ENCODE measurements at places on chromosomes 5 and 9.

DNA sequence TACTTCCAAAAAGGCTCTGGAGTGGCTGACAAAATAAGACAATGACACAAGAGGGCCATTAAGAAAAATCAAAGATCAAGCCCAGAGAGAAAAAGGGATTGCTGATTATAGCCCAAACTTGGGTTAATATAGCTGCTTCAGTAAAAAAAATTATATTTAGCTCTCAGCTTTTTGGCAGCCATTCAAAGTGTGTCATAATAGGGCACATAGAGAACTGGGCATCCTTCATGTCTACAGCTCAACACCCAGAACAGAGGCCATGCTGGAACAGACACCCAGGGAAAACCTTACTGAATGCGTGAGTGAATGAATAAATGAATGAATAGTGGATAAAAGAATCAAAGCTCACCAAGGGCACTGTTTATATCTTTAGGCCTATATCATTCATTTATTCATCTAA is 110.1 kb downstream of the SLIT3 start:
- DNase-seq, result no peak

GRCh38 chr5:172417983-172418630 is 36.2 kb downstream of the SH3PXD2B start:
- no peak for DNase-seq

GRCh38 chr5:142683881-142684505 is 1.9 kb downstream of the FGF1 start:
- no peak for DNase-seq

- no peak for DNase-seq
Observed at GRCh38 chr5:141795421-141795820, 82.8 kb downstream of the PCDH1 start.

DNA sequence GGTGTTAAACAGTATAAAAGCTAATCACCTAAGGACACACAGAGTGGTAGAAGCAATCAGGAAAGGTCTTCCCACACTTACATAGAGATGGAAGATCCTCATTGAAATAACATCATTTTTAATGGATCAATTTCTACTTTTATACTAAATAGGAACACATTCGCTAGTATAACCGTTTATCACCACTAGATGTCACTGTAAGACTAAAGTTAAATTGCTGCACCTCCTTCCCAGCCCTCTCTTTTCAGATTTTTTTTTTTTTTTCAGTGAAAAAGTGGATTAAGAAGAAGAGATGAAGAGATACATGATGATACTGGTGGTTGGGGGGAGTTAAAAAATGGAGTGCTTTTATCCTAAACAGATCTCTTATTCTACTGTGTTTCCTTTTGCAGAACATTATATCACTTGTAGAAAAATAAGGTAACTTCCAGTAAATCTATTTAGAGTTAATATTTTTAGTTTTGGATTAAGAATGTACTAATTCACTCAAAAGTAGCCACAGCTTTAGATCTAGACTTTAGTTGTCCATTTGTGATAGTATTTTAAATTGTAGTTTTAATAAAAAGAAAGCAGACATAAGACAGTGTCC is 116.9 kb upstream of the ARRDC3 start:
- DNase-seq, result no peak

- no peak for DNase-seq
Observed at GRCh38 chr9:21266733-21267484, 27.1 kb upstream of the IFNA14 start.

GRCh38 chr5:95670568-95670967 is 12.2 kb downstream of the SPATA9 start:
- no peak for DNase-seq

GRCh38 chr5:55372130-55372925 is 64.5 kb downstream of the MTREX start:
- DNase-seq, result no peak

GRCh38 chr5:150559701-150560100 is 51.8 kb downstream of the NDST1 start:
- DNase-seq, result no peak

DNA sequence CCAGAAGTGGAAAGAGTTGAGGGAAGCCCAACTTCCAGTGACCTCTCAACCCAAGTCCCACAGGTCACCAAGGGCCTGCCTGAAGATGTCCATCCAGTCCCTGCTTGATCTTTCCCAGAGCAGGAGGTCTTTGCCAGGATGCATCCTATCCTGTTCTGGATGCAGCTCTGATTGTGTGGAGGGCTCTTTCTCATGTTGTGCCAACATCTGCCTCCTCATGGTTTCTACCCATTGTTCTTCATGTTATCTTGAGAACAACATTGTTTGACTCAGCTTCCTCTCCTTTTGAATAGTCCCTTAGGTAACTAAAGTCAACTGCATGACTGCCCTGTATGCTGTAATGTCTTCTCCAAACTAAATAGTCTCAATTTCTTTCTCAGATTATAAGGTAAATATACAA is 169.3 kb downstream of the CCDC192 start:
- DNase-seq, result no peak

DNA sequence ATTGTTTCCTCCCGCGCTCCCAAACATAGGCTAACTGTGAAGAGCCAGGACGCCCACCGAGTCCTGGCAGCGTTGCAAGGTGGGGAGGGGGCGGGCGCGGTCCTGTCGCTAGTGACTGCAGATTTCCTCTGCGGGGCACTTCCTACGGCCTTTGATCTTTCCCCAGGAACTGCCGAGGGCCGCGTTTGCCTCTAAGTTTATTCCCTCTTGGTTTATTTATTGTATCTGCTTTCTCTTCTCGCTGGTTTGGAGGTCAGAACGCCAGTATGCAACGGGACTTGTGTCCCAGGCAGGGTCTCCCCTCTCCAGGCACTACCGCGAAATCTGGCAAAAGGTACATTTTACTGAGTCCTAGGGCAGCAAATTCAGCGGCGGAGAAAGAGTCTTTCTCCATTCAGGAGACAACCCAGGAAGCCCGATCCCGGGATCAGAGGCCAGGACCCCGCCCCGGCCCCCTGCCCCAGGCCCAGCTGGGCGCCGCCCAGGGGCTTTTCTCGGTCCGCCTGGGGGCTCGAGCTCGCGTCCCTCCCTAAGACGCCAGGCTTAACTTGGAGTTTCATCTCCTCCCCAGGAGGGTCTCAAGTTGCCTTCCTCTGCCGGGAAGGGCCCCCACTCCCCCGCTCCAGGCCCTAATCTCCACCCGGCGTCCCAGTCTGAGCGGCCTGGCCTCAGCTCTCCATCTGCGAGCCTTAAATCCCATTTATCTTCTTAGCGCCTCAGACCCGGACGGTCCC is 884 bp upstream of the EGFLAM start:
- no peak for DNase-seq

GRCh38 chr5:11139217-11139865 is 378.3 kb upstream of the DAP start:
- DNase-seq, result no peak

GRCh38 chr9:86735772-86736458 is 211.4 kb downstream of the GAS1 start:
- no peak for DNase-seq

DNA sequence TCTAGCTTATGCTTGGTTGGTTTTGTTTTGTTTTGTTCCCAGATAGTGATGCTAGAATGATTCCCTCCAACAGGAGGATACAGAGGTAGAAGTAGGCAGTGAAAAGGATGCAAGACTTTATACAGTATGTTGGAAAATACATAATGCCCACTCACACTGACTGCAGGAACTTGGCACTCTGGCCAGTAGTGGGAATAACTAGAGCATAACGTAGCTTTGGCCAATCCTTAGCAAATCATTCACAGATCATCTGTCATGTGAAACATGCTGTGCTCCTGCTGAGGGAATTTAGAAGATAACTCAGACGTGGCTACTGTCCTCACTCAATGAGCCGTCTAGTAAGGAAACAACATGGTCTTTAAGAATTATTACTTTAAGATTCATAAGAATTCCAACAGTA is 13.5 kb downstream of the CFAP90 start:
- no peak for DNase-seq

DNA sequence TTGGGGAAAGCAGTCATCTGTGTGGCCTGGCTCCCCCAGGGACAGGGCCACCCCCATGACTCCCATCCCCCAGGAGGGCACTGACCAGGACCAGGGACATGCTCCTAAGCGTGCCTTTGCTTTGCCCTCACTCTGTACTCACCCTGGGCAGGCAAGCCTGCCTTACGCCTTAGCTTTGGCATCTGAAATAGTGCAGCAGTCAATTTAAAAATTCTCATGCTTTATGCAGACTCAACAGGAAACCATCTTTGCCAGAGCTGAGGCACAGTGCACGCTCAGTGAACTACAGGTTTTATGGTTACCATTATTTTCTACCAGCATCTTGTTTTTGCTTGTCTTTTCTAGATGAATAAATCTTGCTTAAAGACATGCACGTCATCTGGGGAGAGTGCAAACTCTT is 323.5 kb downstream of the IRX2 start:
- DNase-seq, result no peak

GRCh38 chr5:83776437-83777031 is 55.9 kb upstream of the HAPLN1 start:
- DNase-seq, result no peak

DNA sequence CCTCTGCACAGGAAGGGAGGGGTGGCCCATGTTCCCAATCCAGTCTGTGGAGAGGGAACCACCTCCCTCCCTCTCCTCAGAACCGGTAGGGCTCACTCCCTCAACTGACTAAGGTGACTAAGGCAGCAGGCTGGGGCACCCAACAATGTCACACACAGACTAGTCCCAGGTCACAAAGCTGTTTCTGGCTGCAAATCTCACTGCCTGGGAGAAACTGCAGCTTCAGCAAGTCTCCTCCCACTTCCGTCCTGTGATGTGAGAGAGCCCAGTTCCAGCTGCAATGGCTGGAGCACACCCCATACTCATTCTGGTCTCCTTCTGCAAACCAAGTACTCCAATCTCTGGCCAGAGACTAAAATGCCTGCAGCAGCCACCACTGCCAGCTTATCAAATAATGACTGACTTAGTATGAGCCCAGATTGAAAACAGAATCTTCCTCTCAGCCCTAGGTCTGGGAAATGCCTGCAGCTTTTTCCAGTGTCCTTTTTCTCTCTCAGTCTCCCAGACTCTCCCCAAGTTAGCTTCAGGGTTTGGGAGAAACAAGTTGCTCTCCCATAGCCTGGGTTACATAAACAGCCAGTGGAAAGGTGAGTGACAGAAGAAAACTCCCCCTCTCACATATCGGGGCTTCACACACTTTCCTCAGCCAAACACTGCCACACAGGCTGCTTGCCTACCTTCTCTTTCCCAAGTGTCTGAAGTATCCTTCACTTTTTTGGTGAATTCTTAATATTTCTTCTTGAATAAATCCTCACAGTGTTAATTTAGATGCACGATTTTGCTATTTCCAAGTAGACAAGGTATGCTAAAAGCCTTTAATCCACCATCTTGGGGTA is 247.4 kb upstream of the RASA1 start:
- no peak for DNase-seq

- DNase-seq, result no peak
Observed at GRCh38 chr5:53915120-53915519, 354.7 kb downstream of the NDUFS4 start.
